ENCODE measurements at places on chromosomes 2 and 18. TPM values are rescaled to one million over a fixed set of nuclear protein-coding genes. Genes with fewer than 3 reads are reported as not detected.

The GAREM1 gene
- not detected for total RNA-seq

The C2orf80 gene
- not detected for total RNA-seq

The ERBB4 gene
- not detected for total RNA-seq

The SLC23A3 gene
- total RNA-seq = 2.5 TPM

The TNFAIP6 gene
- total RNA-seq = not detected

The CELF4 gene
- not detected for total RNA-seq

The SNTG2 gene
- total RNA-seq = 0.71 TPM

The NRP2 gene
- total RNA-seq = 19.2 TPM

The L3MBTL4 gene
- 0.07 TPM for total RNA-seq

The NEUROD1 gene
- not detected for total RNA-seq

The ALPP gene
- not detected for total RNA-seq

All from activated naive CD4-positive, alpha-beta T cell treated with anti-CD3 and anti-CD28 coated beads, Interleukin-2, amount 10 ng/mL, durations not matched to agents 5 hours and 36 hours (primary cell).